Activated naive CD8-positive, alpha-beta T cell treated with anti-CD3 and anti-CD28 coated beads, Interleukin-2, amount 50 U/mL, for 24 hours (primary cell): ENCODE measurements at places on chromosomes 11 and 22.

- DNase-seq = no peak
Observed at GRCh38 chr11:71302534-71302909, 50.1 kb upstream of the SHANK2 start.

GRCh38 chr22:22973336-22973735, 85.7 kb downstream of the IGLL5 start:
- no peak for DNase-seq

- no peak for DNase-seq
Observed at GRCh38 chr11:91749251-91749650, 475.4 kb upstream of the FAT3 start.

- DNase-seq = peak; percentile 34
Observed at GRCh38 chr11:27722117-27722952, 22.1 kb upstream of the BDNF start.

GRCh38 chr11:121792185-121792584, 323.8 kb downstream of the BLID start:
- DNase-seq = no peak

DNA sequence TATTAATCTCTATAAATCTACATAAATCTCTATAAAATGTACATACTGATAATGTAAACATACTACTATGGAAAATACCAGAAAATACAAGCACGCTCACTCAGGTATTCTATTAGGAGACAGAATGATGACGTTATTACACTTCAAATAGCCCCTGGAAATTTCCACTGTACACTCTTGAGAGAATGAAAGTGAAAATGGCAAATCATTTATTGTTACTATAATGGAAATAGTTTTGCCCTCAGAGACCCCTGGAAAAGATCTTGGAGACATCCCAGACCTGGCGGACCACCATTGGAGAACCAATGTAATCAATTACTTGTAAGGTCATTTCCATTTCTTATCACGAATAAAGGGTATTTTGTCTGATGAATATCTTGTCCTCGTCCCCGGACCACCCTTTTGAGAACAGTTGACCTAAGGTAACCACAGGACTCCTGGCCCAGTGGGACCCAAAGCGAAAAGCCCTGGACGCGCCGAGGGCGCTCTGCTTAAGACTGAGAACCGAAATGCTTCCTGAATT, 509 bp upstream of the PRRG4 start:
- no peak for DNase-seq

DNA sequence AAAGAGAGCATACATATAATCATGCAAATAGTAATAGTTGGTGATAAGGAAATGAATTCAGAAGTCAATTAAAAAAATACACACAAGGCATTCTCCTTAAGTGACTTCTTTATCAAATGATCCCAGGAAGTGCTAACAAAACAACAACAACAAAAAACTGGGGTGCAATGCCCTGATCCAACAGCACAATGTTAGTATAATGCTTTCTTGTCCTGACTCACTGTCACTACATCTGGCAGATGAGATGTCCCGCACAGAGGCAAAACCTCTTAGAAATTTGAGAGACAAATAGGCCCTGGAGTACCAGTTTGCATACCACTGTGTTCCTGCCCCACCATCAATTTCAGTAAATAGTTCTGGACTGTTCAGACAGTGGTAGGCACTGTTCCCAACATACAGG, 11.0 kb upstream of the AMBRA1 start:
- DNase-seq = no peak

DNA sequence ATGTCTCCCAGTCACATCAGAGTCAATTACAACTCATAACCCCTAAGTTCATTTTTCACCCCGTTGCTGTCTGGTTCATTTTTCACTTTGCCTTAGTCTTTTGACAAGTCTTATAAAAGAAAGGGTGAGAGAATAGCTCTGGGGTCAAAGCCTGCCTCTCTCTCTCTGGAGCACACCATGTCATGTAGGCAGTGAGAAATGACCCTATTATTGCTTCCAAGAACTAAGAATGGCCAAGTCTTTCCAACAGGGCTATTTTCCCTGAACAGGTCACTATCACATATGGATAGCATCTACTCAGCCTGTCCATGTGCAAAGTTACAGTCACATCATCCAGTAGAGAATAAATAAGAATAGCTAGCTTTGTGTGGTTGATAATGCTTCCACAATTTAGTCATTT, 655.5 kb upstream of the LRRC4C start:
- DNase-seq = no peak
